ENCODE measurements at places on chromosomes 1 and 21.
A peak's percentile ranks its signal among the peaks of the same experiment; 100 is the strongest.

GRCh38 chr1:79431340-79431739, 424.8 kb upstream of the ADGRL4 start:
- no peak for DNase-seq

DNA sequence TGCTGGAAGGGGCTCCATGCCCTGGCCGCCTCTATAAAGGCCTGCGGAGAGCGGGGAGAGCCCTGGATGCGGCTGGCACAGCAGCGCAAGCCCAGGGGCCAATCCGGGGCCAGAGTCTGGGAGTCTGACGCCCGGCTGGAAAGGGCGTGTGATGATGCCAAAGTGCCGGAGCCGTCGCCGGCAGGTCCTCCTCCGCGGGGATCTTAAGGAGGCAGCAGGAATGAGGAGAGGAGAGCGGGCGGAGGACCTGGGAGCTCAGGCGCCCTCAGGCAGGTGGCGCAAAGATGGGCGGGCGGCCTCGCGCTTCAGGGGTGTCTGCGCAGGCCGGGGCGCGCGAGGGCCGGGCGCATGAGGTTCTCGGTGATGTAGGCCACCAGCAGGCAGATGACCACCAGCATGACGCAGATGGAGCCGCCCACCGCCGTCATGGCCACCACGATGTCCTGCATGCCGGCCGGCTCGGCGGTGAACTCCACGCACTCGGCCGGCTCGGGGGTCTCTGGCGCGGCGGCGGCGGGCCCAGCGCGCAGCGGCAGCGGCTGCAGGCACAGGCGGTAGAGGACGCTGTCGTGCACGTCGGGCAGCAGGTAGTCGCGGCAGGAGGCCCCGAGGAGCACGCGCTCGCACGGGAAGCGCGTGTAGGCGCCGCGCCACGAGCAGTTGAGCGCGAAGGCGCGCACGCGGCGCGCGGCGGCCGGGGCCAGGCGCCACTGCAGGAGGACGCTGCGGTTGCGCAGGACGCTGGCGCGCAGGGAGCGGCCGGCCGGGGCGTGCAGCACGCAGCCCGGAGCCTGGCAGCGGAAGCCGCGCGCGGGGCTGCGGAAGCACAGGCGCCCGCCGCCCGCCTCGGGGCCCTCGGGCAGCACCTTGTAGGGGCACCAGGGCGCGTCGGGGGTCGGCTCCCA, 653 bp downstream of the FNDC10 start:
- DNase-seq: no peak

DNA sequence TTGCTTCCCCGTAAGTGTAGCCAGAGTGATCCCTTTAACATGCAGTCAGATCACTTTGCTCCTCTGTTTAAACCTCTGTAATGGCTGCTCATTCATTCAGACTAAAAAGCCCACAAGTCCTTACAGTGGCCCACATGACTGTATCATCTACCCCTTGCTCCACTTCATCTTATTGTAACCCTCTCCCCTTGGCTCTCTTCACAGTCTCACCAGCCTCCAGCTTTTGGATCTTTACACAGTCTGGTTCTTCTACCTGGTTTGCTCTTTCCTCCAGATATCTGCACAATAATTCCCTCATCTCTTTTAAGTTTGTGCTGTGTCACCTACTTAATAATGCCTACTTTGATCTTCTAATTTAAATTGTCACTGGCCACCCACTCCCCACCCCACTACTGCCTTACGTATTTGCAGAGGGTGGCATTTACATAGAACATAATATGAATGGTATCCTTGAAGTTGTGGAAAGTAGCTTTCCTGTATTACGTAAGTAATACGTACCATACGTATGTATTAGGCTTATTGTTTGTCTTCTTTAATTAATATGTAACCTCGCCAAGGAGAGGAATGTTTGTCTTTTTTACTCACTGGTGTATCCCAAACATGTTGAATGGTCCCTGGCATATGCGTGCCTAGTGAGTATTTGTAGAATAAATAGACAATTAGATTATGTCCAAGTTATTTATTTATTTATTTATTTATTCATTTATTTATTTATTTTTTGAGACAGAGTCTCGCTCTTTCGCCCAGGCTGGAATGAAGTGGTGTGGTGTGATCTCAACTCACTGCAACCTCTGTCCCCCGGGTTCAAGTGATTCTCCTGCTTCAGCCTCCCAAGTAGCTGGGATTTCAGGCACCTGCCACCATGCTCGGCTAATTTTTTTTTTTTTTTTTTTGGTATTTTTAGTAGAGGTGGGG, 48.6 kb downstream of the TSNAX start:
- no peak for DNase-seq

GRCh38 chr1:224373008-224373590, 16.4 kb downstream of the CNIH4 start:
- DNase-seq: no peak

DNA sequence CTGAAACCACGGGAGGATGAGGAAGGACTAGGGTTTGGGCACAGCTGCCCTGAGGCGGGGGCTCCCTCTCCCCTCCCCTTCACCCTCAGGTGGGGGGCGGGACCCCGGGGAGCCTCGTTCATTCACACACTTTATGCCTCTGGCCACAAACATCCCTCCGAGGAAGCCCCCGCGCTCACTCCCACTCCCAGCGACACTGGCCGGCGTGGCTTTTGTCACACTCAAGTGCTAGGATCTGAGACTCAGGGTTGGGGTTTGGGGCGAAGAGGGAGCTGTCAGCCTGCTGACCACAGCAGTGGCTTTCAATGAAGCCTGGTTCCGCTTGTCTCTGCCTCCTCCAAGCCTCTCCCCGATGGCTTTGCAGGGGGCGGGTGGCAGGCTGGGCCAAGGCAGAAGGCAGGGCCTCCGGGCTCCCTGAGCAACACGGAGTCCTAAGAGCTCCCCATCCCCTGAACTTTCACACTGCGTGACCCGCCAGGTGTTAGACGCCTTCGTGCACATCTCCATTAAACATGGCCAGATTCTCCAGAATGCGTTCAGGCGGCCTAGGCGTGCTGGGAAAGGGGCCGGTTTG, 178.1 kb downstream of the NPHP4 start:
- DNase-seq: no peak

DNA sequence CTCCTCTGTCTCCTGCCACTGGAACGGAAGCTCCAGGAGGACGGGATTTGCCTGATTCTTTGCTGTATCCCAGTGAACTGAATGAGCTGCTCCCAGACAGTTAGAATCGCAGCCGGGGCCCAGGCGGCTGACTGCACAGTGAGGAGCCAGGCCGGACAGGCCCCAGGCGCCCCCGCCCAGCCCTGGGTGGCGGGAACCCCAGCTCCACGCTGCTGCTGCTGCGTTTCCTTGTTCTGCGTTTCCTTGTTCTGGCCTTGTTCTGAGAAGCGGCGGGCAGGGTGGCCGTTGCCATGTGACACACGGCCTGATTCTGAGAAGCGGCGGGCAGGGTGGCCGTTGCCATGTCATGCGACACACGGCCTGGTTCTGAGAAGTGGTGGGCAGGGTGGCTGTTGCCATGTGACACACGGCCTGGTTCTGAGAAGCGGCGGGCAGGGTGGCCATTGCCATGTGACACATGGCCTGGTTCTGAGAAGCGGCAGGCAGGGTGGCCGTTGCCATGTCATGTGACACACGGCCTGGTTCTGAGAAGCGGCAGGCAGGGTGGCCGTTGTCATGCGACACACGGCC, 56.2 kb downstream of the SLC37A1 start:
- no peak for DNase-seq

DNA sequence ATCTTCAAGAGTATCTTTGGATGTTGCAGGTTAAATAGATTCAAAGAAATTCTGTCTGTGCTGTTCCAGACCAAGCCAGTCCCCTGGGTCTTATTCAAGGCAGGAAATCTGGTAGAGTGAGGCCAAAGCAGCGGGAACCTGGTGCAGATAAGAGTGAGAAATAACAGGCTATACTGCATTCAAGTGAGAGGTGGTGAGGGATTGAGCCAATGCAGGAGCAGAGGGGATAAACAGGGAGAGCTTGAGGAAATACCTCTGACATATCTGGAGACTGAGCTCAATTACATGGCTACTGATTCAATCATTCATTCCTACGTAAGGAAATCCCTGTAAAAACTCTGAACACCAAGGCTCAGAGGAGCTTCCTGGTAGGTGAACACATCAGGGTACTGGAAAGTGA, 17.2 kb upstream of the PSMA5 start:
- DNase-seq: no peak

DNA sequence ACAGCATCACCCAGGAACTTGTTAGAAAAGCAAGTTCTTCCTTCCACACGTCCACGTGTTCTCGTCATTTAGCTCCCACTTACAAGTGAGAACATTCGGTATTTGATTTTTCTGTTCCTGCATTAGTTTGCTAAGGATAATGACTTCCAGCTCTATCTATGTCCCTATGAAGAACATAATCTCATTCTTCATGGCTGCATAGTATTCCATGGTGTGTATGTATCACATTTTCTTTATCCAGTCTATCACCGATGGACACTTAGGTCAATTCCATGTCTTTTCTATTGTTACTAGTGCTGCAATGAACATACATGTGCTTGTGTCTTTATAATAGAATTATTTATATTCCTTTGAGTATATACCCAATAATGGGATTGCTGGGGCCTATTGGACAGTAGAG, 368.7 kb upstream of the RUNX1 start:
- DNase-seq: no peak

DNA sequence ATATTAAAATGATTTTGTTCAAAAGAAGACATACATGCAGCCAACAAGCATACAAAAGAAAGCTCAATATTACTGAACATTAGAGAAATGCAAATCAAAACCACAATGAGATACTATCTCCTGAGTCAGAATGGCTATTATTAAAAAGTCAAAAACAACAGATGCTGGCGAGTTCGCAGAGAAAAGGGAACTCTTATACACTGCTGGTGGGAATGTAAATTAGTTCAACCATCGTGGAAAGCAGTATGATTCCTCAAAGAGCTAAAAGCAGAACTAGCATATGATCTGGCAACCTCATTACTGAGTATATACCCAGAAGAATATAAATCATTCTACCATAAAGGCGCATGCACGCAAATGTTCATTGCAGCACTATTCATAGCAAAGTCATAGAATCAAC, 126.0 kb upstream of the HMCN1 start:
- no peak for DNase-seq

DNA sequence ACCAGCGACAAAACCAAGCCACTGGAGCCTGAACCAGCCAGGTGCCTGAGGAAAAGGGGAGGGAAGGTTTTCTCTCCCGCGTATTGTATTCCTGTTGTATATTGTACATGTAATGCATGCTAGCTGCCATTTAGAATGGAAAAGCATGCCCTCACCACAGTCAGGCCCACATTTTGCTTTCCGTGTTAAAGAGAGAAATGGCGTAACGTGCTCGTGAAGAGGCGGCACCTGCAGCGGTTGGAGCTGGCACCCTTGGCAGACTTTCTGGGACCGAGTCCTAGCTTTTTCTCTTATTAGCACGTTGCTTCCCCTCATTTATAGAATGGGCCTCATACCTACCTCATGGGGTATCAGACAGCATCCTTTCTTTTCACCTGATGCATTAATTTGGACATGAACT, 135.3 kb upstream of the IRF2BP2 start:
- no peak for DNase-seq

GRCh38 chr1:219537223-219537631, 75.7 kb downstream of the ZC3H11B start:
- no peak for DNase-seq

GRCh38 chr1:97572561-97572960, 348.3 kb downstream of the DPYD start:
- DNase-seq: no peak

GRCh38 chr1:52238887-52239707, 97.2 kb downstream of the ZFYVE9 start:
- DNase-seq: peak; percentile 5

DNA sequence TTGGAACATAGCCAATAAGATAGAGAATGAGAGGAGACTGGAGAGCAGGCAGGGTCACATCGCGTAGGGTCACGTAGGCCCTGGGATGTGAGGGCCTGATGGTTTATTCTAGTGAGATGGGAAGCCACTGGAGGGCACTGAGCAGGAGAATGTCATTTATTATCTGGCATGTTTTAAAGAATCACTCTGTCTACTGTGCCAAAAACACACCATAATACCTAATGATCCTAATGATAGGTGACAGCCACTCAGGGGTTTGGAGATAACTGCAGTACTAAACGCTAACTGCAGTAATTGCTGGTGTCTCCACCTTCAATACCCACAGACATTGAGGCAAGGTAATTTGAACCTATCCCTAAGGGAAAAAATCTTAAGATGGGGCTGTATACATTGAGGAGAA, 185.4 kb downstream of the TTLL7 start:
- DNase-seq: no peak

DNA sequence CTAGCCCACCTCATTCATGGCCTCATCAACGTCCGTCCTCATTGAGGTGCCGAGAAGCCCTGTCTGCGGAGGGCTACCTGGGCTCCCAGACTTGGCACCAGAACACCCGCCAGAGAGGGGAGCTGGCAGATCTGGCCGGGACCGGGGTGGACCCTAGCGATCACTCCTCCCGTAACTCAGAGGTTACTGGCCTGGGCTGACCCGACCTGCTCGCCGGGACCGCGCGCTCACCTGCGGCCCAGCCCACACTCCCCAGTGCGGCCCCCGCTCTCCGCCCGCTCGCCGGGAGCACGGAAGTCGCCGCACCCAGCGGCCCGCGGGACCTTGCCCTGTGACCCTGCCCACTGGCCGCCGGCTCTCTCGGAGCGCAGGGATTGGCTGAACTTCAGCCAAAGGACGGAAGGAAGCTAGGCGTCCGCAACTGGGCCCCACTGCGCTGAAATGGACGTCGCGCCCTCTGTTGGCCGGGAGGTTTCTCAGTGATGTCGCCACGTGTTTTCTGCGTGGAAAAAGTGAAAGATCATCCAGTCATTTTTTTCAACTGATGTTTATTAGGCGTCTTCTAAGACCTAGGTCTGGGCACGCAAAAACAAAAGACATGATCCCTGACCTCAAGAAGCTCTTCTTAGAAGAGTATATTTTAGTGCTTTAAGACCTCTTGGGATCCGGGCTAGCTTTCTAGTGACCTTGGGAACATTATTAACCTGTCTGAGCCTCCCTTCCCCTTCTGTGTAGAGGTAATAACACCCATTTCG, at the start of gene SMIM12:
Gene SMIM12, minus strand, starts transcription at position 304 of the 755 bp plus-strand sequence. CDS start 3,772 bp downstream, outside the sequence.
- DNase-seq: peak; percentile 79

- no peak for DNase-seq
Observed at GRCh38 chr1:188877668-188878067, 1600.0 kb downstream of the BRINP3 start.

DNA sequence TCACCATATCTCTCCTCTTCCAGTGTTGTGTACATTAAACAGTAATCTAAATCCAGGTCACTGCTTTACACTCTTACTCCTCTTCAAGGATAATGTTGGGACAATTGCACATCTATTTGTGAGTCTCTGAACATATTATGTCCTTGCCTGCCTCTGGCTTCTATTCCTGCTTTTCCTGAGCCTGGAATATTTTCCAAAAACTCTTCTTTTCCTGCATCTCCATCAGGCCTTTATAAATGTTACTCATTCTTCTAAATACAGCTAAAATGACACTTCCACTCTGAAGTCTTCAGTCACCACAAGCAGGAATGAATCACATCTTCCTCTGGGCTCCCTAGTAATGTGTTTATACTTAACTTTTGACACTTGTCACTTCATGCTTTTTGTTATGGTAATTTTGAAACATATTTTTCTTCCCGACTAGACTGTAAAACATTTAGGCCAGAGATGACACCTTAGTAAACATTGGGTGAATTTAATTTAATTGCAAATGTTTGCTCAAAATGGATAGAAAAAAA, 396.0 kb downstream of the LRRIQ3 start:
- DNase-seq: no peak

- no peak for DNase-seq
Observed at GRCh38 chr21:27550287-27550686, 583.4 kb upstream of the ADAMTS5 start.

Data from AG09319 (cell line).